ENCODE measurements at places on chromosomes 2 and 18.

- no peak for DNase-seq
These were observed 27.3 kb downstream of the RNF144A start for GRCh38 chr2:6944555-6944954.

DNA sequence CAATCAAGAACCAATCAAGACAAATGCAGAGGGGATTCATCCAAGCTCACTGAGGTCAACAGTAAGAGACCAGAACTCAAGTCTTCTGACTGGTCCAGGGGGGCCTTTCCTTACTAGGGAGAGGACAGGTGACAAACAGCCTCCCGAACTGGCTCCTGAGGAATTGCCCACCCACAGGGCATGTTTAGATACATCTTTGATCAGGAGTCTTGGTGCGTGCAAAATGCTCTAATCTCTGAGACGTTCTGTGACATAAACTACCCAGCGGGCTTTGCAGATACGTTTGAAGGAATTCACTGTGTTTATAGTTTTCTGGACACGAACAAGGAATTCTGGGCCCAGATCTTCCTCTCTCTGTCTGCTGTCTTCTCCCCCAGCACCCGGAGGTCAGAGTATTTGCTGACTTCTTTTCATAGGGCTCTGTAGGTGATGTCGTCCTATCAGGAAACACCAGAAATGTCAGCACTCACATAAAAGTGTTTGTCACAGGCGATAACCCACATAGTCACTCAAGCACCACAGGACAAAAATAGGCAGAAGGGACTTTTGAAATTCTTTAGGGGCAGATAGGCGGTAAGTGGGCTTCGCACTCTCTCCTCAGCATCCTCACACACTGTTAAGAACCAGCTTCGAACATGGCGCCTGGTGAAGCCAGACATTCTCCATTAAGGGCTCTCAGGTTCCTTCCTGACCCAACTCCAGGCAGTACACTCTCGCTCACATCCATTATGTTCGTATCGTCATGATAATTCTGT, 349.0 kb downstream of the CYRIA start:
- no peak for DNase-seq

DNA sequence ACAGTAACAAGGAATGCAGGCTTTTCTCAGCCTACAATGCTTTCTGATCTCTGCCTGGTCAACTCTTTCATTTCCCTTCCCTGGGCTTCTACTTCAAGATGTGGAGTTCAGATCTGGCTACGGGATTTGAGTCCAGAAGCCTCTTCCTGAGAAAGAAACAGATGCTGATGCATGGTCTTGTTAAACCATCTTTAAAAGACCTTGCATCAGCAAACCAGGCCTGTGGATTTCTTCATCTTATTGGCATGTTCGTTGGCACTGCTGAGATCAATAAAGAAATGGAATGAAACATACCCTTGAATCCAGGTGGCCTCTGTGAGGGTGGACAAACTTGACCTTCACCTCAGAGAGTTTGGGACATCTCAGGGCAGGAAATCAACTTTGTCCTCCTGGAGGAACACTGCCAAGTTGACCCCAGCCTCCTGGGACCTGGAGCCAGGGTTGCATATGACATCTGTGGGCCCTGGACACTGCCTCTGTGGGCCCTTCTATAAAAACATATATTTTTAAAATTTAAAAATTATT, 21.4 kb downstream of the IGFBP2 start:
- DNase-seq: no peak

GRCh38 chr2:165796819-165797530, 2.9 kb upstream of the GALNT3 start:
- no peak for DNase-seq

- DNase-seq: no peak
These were observed 131.8 kb downstream of the TWIST2 start for GRCh38 chr2:238979636-238980035.

DNA sequence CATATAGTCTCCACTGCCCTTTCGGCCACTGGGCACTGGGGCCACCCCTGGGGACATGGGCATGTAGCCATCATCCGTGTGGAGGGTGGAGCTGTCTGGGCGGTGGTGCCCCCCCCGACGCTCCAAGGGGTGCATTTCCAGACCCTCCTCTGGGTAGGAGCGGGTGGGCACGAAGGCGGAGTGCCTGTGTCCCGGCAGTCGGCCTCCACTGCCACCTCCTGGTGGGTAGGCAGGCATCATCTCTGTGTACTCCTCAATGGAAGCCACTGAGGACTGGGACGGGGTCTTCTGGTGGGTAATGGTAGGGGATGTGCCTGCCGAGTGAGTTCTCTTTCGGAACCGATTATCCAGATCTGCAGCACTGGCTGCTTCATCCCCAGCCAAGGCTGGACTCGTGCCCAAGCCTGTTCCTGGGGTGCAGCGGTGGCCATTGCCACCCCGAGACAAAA, 2.8 kb downstream of the IRS1 start:
- no peak for DNase-seq

DNA sequence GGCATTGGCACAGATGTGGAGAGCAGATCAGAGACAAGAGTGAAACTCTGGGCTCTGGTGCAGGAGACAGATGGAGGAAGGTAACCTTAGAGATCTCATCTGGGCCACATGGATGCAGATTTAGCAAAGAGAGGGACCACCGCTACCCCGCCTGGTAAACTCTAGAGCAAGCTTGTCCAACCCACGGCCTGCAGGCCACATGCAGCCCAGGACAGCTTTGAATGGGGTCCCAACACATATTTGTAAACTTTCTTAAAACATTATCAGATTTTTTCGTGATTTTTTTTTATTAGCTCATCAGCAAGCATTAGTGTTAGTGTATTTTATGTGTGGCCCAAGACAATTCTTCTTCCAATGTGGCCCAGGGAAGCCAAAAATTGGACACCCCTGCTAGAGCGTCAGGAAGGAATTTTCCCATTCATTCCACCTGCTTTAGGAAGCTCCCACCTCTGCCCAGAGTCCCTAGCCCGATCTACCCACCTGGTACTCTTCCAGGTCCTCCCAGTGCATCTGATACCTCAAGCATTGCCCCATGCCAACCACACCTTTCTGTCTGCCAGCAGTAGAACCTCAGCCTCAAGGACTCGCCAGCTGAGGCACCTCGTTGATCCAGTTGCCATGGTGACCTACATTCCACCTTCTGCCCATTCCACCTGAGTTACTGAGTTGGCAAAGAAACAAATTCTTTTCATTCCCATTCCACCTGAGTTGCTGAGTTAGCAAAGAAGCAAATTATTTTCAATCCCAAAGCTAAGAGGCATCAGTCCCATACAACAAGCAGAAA, at the start of gene CIB4:
Gene CIB4 (minus strand): TSS at position 586 of the 784 bp plus-strand sequence. CDS start 52 bp downstream, at position 534.
- DNase-seq: no peak
